ENCODE measurements at places on chromosomes 1 and 21.

DNA sequence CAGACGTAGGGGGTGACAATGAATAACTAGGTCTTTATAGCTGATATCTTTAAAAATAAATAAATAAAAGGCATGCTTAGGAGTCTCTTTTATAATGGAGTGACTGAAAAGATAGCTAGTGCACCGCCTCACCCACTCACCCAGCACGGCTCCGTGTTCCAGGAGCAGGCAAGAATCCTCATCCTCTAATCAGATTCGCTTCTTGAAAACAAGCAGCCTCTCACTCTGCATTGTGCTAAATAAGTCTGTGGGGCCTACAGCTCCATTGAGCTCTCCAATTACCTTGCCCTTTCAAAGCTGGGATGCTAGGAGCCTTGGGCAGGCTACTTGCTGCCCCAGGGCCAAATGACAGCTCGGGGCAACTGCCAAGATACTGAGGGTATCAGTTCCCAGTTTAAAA is 91.5 kb downstream of the TIAM1 start:
- DNase-seq, result no peak

DNA sequence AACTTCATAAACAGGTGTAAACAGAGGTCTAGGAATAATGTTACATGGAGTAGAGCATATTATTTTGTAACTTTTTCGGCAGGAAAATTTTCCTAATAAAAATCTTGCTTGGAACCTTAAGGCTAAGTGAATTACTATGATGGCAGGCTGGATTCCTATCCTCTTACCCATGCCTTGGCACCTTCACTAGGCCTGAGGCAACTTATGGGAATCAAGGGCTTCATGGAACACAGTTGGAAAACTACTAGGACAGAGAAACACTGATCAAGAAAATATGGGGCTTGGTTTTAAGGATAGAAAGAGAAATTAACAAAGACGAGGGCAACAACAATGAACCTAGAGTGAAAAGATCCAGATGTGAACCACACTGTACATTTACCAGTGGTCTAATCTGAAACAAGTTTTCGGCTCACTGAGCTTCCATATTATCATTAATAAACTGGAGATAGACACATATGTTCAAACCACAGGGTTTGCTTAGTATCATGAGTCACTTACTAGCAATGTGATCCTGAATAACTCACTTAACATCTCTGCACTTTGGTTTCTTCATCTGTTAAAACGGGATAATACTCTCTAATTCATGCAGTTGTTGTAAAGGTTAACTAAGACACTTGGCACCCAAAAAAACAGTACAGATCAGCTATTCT is 68.5 kb downstream of the GPATCH2 start:
- DNase-seq, result no peak

DNA sequence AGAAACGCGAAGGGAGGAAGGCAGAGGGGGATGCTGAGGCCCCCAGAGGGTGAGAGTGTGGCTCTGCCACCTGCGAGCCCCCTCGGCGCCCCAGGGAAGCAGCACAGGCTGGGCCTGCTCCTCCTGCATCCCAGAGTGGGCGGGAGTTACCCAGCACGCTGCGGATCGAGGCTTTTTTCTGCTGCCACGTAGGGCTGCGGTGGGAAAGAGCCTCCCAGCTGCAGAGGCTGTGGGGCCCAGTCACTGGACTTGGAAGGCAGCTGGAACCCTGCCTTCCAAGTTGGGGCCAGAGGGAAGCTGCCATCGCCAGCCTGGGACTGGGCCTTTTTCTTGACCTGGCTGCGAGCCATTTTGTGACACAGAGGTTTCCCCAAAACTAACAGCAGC is 2.3 kb upstream of the GRIK3 start:
- DNase-seq, result no peak

DNA sequence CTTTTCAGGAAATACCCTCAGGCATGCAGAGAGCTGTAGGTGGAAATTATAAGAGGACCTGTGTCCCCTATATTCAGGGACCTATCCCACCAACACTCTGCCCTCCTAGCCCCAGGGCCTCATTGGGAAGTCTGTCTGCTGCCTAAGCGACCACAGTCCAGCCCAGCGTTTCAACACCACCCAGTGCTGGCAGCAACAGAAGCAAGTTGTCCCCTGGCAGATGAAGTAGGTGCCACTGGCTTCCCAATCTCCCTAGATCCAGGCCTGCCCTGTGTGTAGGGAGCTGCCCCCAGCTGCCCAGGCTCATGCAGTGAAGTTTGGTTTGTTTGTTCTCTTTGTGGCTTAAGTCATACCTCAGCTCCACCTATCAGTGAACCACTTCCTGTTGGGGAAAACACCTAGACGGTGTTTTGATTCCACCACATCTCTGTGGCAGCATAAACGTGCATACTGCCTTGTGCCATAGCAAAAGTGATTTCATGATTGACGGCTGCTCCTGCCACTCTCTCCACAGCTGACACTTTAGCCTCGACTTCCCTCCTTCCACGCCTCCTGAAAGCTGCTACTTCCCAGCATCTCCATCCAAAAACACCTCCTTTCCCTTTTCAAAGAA is 8.1 kb upstream of the LEFTY1 start:
- peak; percentile 40 for DNase-seq

GRCh38 chr1:159092036-159092760 is 15.6 kb upstream of the AIM2 start:
- no peak for DNase-seq

GRCh38 chr1:65704318-65704717 is 88.4 kb upstream of the PDE4B start:
- no peak for DNase-seq

- DNase-seq, result no peak
Observed at GRCh38 chr1:116311756-116312680, 61.0 kb upstream of the ATP1A1 start.

GRCh38 chr1:165875171-165875570 is 47.8 kb downstream of the UCK2 start:
- DNase-seq, result no peak

GRCh38 chr1:112783059-112783458 is 67.9 kb upstream of the PPM1J start:
- no peak for DNase-seq

DNA sequence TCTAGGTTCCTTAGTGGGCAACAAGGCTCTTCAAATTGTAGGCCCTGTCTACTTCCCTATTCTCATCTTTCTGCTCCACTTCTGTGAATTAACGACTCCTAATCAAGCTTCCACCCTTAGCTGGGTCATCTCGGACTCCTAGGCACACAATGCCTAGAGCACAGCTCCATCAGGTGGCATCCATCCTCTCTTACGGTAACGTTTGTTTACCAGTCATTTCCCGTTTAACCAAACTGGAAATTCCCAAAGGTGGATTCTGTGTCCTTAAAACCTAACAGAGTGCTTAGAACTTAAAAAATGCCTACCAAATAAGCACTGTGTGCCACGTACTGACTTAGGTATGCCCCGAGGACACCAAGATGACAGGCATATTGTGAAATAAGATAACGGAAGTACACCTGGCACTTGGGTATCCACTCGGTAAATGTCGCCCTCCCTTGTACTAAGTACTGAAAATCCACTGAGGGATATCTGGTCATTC is 1.5 kb downstream of the PARP1 start:
- no peak for DNase-seq

GRCh38 chr1:224846119-224846907 is 83.2 kb upstream of the DNAH14 start:
- DNase-seq, result no peak

DNA sequence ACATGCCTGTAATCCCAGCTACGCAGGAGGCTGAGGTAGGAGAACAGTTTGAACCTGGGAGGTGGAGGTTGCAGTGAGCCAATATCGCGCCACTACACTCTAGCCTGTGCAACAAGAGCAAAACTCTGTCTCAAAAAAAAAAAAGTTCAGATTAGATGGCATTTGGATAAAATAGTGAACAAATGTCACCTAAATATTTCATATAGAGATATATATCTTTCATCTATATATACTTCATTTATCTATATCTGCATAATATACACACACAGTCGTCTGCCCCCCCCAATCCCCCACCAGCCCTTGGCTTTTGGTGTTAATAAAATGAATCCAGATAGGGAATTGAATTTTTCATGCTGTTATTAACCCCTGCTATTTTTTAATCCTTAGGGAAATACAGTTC is 5.0 kb downstream of the PPP1R15B start:
- DNase-seq, result no peak

- DNase-seq, result no peak
Observed at GRCh38 chr1:181438013-181438412, 45.3 kb upstream of the CACNA1E start.

DNA sequence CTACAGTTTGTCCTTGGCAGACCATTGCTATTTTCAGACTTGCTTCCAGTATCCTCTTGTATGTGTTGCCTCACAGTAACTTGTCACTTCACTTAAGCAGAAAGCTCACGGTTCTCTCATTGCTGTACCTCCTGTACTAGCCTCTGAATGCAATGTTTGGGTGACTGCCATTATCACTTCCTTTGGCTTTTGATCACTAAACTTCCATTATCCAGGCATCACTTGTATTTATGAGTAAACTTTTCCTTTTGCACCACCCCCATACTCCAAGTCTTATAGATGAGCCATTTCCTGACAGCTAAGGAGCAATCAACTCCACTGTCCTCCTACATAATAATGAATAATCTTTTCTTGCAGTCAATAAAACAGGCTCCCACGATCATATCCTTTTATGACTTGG is 255.3 kb downstream of the PDE4B start:
- DNase-seq, result no peak

DNA sequence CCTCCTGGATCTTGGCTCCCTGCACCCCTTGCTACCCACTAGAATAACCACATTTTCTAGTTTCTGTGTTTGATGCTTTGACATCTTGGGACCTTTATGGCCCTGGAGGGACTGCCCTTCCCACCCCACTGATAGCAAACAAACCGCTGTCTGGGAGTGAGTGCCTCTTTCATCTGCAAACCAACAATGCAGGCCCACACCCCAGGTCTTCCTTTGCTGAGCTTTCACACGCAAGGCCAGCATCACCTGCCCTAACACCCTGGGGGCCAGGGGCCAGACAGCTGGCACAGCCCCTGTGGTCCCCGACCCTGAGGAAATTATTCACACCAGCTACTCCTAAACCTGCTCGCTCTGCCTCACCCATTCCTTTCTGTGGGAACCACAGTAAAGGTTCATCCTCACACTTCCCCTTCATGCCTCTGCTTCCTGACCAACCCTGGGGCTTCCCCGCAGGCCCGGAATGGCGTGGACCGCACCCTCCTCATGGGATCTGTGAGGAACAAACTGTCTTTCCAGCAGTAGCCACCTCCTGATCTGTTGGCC is 15.4 kb downstream of the SLC2A7 start:
- DNase-seq, result no peak
